ENCODE measurements at places on chromosomes 6 and 20. TPM values are rescaled to one million over a fixed set of nuclear protein-coding genes. Genes with fewer than 3 reads are reported as not detected.

GRCh38 chr6:25777856-25778649 lies 23.5 kb downstream of the SLC17A4 start:
- no peak for DNase-seq

DNA sequence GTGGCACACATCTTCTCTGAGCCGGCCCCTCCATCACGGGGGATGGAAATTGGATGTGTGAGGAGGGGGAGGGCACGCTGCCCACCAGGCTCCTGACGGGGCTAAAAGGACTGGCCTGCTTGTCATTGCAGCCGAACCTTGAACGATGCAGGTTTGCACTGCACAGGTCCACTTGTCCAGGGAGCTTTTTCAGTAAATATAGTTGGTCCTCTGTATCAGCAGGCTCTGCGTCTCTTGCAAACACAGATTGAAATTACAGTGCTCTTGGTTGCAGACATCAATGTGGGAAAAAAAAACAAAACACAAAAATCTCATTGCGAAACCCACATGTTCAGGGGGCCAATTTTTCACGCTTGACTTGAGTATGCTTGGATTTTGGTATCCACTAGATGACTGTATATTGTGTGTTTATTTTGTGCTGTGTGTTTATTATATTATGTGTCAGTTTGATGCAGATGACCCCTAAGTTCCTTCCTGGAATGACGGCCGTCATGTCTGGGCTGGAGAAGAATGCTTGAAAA lies 29.2 kb downstream of the ERMARD start:
- peak; percentile 83 for DNase-seq

GRCh38 chr6:74166849-74167248 lies 470.8 kb downstream of the CD109 start:
- no peak for DNase-seq

DNA sequence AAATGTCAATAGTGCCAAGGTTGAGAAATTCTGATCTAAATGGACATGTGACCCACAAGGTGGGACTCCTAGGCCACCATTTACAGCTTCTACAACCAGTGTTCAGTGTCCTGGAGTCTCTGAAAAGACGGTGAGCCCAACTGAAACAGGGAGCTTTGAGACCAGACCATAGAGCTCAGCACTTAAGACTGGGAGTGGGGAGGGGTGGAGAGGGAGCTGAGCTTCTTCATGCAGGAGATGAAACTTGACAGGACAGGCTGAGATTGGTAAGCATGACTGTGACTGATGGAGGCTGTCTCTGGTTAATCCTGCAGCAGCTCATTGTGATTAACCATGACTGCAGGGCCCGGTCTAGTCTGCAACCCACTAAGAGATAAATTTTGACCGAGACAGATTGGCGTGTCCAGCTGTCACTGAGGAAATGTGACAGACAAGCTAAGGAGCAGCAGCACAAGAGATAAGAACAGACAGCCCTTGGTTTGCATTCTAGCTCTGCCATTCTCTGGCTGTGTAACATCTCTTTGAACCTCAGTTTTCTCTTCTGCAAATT lies 1.4 kb upstream of the AAR2 start:
- DNase-seq, result no peak

DNA sequence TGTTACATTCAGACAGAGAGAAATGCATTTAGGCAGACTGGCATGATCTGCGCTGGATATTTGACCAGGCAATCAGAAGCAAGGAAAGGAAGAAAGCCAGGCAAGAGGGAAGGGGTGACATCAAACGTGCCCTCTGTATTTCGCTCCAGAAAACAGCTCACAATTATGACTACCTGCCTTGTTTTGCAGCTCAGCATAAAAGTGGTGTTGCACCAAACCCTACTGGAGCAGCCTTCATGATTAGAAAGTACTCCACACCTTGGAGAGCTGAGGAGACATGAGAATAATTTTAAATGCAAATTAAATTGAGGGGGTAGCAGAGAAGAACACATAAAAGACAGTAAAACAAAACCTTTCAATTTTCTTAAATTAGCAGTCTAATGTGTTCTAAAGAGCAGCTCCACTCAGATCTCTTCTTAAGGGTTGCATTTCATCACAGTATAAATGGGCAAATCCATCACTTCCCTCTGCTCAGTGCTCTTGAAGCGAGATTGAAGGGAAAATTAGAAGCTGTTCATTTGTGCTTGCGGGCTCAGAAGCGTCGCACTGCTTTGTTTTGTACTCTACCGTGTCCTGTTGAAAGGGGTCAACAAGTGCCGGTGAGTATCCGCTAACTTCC lies at the start of gene PHACTR1:
PHACTR1 (plus strand) TSS at position 470 of the 619 bp plus-strand sequence.
- DNase-seq, result no peak

GRCh38 chr6:127366282-127367022 lies 23.0 kb upstream of the ECHDC1 start:
- DNase-seq, result no peak

- DNase-seq, result no peak
Observed at GRCh38 chr6:63530182-63530581, 42.1 kb upstream of the LOC128125822 start.

DNA sequence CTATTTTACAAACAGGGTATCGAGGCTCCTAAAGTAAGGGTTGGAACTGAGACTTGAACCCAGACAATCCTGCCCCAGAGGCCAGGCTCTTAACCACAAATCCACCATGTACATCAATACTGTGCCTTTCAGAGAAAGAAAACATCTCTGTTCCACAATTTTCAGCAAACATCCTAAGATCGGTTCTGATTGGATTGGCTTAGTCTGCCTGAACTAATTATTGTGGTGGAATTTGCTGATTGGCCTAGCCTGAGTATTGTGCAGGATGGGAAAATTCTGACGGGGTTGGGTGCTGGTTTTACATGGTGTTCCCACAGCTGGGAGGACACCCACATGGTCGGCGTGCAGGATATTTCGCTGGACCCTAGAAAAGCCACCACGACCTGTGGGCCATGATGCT lies at the start of gene CLPSL1:
CLPSL1 (plus strand) TSS at position 301 of the 400 bp plus-strand sequence; CDS start at position 393, 92 bp downstream.
- DNase-seq, result no peak

DNA sequence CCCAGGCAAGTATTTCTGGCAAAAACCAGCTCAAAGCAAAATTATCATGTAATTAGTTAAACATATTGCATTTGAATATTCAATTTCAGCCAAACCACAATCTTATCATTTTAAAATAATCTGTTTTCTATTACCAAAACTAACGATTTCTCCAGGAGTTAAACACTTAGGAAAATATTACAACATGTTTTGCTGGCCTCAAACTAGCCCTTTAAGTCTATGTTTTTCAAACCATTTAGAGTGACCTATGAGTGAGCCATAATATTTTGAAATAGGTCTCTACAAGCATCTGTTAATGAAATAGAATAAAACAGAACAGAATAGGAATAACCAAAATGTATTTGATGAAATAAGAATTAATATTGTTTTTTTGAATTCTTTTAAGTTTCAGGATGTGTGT lies 370.9 kb downstream of the COL12A1 start:
- DNase-seq, result no peak

- no peak for DNase-seq
Observed at GRCh38 chr6:164303102-164303964, 888.8 kb downstream of the QKI start.

DNA sequence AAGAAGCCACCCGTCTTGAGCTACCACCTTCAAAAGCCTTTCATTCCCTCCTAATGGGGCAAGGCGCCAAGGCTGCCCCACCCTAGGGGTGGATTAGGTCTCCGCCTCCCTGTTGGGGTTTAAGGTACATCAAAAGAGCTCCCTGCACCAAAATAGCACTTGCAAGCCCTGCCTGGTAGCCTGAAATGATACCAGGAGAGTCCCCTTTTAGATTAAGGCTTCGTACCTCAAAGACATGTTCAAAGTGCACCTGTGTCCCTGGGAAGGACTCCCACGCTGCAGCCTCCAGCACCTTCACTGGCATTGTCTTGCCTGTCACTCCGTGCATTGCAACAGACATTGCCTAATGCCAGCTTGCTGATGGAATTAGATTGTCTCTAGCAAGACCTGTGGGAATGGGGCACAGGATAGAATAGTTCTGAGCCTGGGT lies 15.7 kb upstream of the CDKN1A start:
- no peak for DNase-seq

- DNase-seq, result no peak
Observed at GRCh38 chr6:135118134-135118730, 62.9 kb upstream of the MYB start.

- DNase-seq, result no peak
Observed at GRCh38 chr20:48877304-48877703, 44.2 kb upstream of the ARFGEF2 start.

DNA sequence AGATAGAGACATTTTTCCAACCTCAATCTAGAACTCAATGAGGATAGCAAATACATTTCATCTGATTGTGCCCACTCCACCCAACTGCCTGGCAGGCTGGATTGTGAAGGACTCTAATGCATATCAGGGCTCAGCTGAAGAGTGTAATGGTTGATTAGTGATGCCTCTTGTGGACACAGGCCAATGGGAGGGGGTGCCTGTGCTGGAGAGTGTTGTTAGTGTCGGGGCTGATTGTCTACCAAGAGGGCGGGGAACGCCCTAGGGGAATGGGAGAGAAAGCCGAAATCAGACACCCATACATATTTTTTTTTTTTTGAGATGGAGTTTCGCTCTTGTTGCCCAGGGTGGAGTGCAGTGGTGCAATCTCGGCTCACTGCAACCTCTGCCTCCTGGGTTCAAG lies 103.7 kb upstream of the SALL4 start:
- no peak for DNase-seq

DNA sequence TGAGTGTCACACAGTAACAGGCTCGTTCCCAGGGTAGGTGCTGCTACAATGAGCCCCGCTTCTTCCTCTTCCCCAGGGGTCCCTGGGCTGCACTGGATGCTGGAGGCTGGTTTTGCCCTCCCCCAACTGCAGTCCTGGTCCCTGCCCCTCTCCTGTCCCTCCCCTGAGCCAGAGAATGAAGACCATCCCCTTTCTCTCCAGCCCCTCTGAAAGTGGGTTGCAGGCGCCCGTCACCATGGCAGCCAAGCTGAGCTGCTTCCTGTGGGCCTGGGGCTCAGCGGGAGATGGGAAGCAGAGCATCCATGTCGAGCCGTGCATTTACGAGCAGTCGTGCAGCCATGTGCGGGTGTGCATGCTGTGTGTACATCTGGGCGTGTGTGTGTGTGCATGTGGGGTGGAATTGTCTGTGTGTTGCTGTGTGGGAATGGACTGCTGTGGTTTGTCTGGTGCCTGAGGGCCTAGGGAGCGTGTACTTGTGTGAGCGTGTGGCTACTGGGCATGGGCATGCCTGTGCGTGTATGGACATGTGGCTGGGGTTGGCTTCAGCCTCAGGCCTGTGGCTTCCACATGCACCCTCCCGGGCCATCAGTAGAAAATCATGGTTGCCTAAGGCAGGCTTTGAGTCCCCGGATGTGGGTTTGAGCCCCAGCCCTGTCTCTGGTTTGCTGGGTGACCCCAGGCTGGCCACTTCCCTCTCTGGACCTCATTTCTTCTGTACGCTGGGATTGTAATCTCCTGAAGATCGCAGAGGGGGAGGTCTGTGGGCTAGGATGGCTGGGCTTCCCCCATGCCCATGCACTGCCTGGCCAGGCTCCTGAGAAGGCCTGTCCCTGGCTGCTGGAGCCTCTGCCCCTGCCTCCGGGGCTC lies 48.8 kb downstream of the SRC start:
- DNase-seq, result no peak

- no peak for DNase-seq
Observed at GRCh38 chr6:46948699-46949098, 27.0 kb upstream of the ADGRF5 start.

- no peak for DNase-seq
Observed at GRCh38 chr6:157325069-157325805, 1.9 kb upstream of the TMEM242 start.

GRCh38 chr20:39107741-39108140 lies 145.6 kb downstream of the DHX35 start:
- DNase-seq, result no peak

- no peak for DNase-seq
Observed at GRCh38 chr6:77341058-77341986, 122.0 kb downstream of the HTR1B start.

DNA sequence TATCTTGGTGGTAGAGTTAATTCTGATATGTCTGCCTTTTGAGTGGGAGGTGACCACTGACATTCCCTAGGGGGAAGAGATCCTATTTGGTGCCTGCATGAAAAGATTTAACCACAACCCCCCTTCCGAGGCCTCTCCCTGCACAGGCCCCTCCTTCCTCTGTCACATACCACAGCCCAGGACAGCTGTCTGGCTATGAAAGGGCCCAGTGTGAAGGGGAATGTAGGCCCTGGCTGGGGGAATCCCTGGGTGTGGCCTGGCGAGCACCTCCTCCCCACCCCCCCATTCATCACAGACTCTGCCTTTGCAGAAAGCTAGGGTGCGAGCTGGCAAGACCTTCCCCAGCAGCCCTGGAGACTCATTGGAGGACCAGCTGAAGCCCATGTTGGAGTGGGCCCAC lies 27.4 kb upstream of the MAPRE1 start:
- no peak for DNase-seq

GRCh38 chr6:18436341-18436740 lies 49.2 kb downstream of the RNF144B start:
- no peak for DNase-seq

DNA sequence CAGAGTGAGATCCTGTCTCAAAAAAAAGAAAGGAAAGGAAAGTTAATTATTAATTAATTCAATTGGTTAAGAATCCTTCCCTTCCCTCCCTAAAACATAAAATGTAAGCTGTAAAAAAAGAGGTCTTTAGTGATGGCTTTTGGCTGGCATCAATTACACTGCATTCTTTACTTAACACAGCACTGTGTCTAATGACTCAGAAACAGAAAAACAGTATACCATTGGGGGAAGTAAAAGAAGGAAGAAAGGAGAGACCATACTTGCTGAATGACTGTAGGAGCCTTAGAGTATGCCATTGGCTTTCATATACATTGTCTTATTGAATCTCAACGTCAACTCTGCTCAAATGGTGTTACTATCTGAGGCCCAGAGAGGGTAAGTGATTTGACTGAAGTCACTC lies 18.3 kb upstream of the CITED2 start:
- DNase-seq, result no peak

DNA sequence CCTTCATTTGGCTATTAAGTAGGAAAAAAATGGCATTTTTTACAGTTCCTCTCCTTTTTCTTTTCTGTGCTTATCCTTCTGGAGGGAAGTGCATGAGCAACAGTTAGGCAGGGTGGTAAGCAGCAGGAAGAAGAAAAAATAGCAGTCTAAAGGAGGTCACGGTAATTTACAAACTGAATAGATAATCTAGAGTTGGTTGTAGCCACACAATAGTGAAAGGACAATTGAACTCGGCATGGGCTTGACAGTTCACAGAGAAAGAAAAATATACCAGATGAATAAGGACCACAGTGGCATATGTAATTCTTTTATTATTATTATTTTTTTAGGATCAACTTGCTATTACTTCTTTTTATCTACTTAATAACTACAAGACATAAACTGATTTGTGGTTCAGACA lies 358.6 kb downstream of the BTBD9 start:
- no peak for DNase-seq

ARMC2 gene
- total RNA-seq, result 5.1 TPM

ISM1 gene
- total RNA-seq, result 1.8 TPM

SNRPB2 gene
- total RNA-seq, result 49.4 TPM

PNPLA1 gene
- total RNA-seq, result not detected

RSPO4 gene
- 0.42 TPM for total RNA-seq

LTB gene
- total RNA-seq, result not detected

C20orf202 gene
- total RNA-seq, result not detected

FKBP5 gene
- total RNA-seq, result 629 TPM

TAP1 gene
- total RNA-seq, result 39.5 TPM

FAM209A gene
- total RNA-seq, result not detected

POU5F1 gene
- total RNA-seq, result not detected

EGFL8 gene
- total RNA-seq, result 18.7 TPM

GPR63 gene
- total RNA-seq, result 0.83 TPM

GJA10 gene
- total RNA-seq, result not detected
